ENCODE measurements at places on chromosomes 3 and 15. TPM values are rescaled to one million over a fixed set of nuclear protein-coding genes. Genes with fewer than 3 reads are reported as not detected.

Gene ERICH6
- total RNA-seq: not detected

GRCh38 chr3:14244521-14245247 is 66.1 kb downstream of the LSM3 start:
- H3K36me3 ChIP-seq: no peaks in the 10 kb centered on the region
- peaks cover 15% of the 10 kb centered on the region for H3K27me3 ChIP-seq
- H3K4me3 ChIP-seq: no peak overlapping the region
- no peaks in the 10 kb centered on the region for H3K4me1 ChIP-seq
- no peak for DNase-seq

GRCh38 chr15:72760590-72761260 is 22.8 kb downstream of the ADPGK start:
- H3K27ac ChIP-seq: peak overlapping the region; percentile 9
- H3K27me3 ChIP-seq: no peaks in the 10 kb centered on the region
- peaks cover 62% of the 10 kb centered on the region for H3K36me3 ChIP-seq
- no peak overlapping the region for H3K4me3 ChIP-seq

Gene GOLGA8N
- 22.9 TPM for total RNA-seq

DNA sequence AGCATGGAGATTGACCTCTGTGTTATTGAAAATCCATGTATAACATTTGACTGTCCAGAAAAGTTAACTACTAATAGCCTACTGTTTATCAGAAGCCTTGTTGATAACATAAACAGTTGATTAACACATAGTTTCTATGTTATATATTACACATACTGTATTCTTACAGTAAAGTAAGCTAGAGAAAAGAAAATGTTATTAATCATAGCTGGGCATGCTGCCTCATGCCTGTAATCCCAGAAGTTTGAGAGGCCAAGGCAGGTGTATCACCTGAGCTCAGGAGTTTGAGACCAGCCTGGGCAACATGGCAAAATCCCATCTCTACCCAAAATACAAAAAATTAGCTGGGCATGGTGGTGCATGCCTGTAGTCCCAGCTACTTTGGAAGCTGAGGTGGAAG is 163.3 kb downstream of the EPHA6 start:
- DNase-seq: no peak
- H3K27ac ChIP-seq: no peak overlapping the region
- H3K4me3 ChIP-seq: no peak overlapping the region

DNA sequence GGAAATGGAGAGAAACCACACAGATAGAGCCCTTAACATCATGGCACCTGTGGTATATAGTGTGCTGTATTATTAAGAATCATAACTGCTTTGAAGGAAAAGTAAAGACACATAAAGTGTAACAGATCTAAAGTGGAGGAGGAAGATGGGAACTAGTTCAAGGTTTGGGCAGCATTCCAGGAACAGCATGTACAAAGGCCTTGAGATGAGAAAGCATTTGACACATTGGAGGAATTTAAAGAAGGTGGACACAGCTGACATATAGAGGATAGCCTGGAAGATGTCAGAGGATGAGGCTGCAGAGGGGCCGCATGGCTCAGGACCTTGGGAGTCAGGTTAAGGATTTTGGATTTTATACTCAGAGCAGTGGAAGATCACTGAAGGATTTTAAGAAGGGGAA is 39.0 kb downstream of the LRTM1 start:
- DNase-seq: no peak
- H3K36me3 ChIP-seq: no peaks in the 10 kb centered on the region
- no peak overlapping the region for H3K4me3 ChIP-seq
- no peak overlapping the region for H3K27ac ChIP-seq
- H3K4me1 ChIP-seq: no peaks in the 10 kb centered on the region

Gene MYH15
- 0.35 TPM for total RNA-seq

Gene CDV3
- 263 TPM for total RNA-seq

- H3K4me3 ChIP-seq: no peak overlapping the region
- peak overlapping the region; percentile 53 for H3K27ac ChIP-seq
- H3K27me3 ChIP-seq: no peaks in the 10 kb centered on the region
These were observed 462.8 kb upstream of the CBLB start for GRCh38 chr3:106331636-106332035.

Gene MLF1
- 2.4 TPM for total RNA-seq

DNA sequence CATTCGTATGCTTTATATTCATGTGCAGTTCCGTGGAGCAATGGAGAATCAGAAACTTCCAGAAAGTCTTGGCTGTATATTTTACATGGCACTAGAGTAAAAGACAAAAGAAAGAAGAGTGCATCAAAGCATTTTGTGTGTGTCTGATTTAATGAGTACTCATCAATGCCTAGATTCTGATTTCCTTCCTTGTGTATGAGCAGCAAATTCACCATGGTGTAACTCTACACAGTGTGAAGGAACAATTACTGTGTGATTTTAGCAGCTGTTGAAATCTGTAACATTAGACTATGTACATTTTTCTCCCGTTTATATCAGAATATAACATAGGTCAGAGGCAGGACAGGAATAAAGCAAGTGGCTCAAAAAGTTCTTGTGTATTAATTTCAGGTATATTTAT is 102.0 kb upstream of the TSC22D2 start:
- no peak for DNase-seq
- H3K27ac ChIP-seq: no peak overlapping the region
- no peaks in the 10 kb centered on the region for H3K4me1 ChIP-seq
- peaks cover 67% of the 10 kb centered on the region for H3K27me3 ChIP-seq

DNA sequence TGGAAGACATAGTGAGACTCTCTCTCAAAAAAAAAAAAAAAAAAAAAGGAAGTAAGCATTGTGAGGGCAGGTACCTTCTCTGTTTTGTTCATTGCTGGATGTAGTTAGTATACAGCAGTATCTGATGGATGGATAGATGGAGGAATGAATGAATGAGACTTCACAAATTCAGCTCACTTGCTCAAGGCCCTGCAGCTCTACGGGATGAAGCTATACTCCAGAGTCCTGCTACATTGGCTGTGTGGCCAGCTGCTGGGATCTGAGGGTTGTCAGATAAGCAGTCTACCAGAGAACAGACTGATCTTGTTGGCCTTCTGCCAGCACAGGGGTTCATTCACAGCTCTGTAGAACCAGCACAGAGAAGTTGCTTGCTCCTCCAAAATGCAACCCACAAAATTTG is 35.0 kb downstream of the MLH1 start:
- no peak for DNase-seq
- no peak overlapping the region for H3K4me3 ChIP-seq
- no peak overlapping the region for H3K27ac ChIP-seq
- H3K36me3 ChIP-seq: peaks cover 65% of the 10 kb centered on the region

- no peak for DNase-seq
- peaks cover 2% of the 10 kb centered on the region for H3K36me3 ChIP-seq
- H3K27me3 ChIP-seq: no peaks in the 10 kb centered on the region
- no peak overlapping the region for H3K4me3 ChIP-seq
- no peak overlapping the region for H3K27ac ChIP-seq
- H3K4me1 ChIP-seq: peaks cover 7% of the 10 kb centered on the region
These were observed 274.0 kb upstream of the TGFBR2 start for GRCh38 chr3:30332196-30333021.

- H3K4me3 ChIP-seq: no peak overlapping the region
- H3K27me3 ChIP-seq: peaks cover 9% of the 10 kb centered on the region
- no peak overlapping the region for H3K27ac ChIP-seq
- H3K36me3 ChIP-seq: no peaks in the 10 kb centered on the region
- no peaks in the 10 kb centered on the region for H3K4me1 ChIP-seq
These were observed 147.8 kb downstream of the LRRC28 start for GRCh38 chr15:99399061-99399460.

DNA sequence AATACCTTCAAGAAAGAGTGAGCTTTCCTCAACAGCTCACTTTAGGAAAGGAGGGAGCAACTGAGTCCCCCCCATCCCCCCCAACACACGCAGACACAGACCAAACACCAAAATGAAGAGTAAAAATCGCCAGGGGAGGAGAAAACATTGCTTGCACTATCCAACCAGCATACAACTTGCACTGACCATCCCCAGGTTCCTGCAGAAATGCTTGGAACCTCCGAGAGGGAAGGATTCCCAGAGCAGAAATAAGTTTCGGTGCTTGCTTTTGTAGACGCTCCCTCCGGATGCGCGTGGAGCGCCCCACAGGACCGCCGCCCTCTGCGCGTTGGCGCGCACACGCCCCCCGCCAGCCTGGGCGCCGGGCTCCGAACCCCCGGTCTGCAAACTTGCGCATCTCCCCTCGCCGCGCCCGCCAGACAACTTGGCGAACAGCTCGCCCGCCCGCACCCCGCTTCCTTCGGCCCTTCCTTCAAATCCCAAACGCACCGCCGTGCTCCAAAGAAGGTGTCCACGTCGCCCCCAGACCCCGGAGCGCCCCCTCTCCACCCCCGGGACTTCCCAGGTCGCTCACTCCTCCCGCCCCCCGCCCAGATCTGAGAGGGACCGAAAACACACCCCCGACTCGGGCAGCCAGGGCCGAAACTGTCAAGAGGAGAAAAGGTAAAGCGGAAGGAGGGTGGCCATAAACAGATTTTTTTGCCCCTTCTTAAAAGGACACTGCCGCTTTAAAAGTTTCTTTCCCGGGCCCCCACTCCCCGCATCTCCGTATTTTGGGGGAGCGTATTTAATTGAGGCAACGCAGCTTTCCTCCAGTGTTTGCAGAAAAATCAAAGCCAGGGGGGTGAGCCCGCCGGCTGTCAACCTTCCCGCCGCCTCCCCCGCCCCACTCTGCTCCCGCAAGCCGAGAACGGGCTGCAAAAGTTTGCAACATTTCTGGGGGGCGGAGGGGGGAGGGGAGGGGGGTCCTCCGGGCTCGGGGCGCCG is 859 bp downstream of the RORA start:
- H3K4me1 ChIP-seq: peaks cover 6% of the 10 kb centered on the region
- peaks cover 83% of the 10 kb centered on the region for H3K27me3 ChIP-seq
- no peak overlapping the region for H3K27ac ChIP-seq

DNA sequence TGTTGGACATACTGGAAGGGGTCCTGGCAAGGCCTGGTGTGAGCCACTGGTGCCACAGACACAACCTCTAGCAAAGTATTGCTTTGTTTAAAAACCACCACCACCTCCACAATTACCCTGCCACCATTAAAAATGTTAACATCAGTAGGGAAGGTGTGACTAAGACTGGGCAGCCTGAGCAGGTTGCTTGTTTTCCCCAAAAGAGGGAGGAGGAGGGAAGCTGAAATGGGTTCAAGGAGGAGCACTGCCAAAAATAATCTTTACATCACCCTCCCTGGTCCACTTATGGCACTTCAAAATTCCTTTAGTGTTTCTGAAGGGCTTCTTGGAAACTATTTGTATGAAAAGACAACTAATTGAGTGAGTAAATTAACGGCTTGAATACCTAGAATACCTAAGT is 99.8 kb upstream of the FGF7 start:
- H3K27me3 ChIP-seq: no peaks in the 10 kb centered on the region
- H3K4me3 ChIP-seq: no peak overlapping the region
- DNase-seq: no peak
- H3K27ac ChIP-seq: no peak overlapping the region

DNA sequence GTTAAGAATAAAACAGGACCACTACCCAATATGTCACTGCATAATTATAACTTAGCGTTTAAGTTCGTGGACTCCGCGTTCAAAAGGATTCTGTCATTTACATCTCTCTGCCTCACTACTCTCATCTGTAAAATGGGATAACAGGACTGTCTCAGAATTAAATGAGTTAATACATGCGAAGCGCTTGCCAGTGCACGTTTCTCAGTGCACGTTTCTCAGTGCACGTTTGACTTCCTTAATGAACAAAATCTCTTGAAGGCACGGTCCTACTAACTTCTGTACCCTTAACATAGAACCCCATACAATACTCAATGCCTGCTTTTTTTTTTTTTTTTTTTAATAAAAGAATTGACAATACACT is 499 bp downstream of the RABL3 start:
- H3K4me1 ChIP-seq: peaks cover 29% of the 10 kb centered on the region
- DNase-seq: no peak
- peak overlapping the region; percentile 99 for H3K4me3 ChIP-seq
- peaks cover 21% of the 10 kb centered on the region for H3K36me3 ChIP-seq

- DNase-seq: no peak
- H3K27me3 ChIP-seq: peaks cover 3% of the 10 kb centered on the region
- H3K27ac ChIP-seq: no peak overlapping the region
- no peaks in the 10 kb centered on the region for H3K4me1 ChIP-seq
These were observed 87.6 kb upstream of the MYZAP start for GRCh38 chr15:57503911-57504598.

Gene RNF111
- total RNA-seq: 39.7 TPM

Gene NR2F2
- not detected for total RNA-seq

DNA sequence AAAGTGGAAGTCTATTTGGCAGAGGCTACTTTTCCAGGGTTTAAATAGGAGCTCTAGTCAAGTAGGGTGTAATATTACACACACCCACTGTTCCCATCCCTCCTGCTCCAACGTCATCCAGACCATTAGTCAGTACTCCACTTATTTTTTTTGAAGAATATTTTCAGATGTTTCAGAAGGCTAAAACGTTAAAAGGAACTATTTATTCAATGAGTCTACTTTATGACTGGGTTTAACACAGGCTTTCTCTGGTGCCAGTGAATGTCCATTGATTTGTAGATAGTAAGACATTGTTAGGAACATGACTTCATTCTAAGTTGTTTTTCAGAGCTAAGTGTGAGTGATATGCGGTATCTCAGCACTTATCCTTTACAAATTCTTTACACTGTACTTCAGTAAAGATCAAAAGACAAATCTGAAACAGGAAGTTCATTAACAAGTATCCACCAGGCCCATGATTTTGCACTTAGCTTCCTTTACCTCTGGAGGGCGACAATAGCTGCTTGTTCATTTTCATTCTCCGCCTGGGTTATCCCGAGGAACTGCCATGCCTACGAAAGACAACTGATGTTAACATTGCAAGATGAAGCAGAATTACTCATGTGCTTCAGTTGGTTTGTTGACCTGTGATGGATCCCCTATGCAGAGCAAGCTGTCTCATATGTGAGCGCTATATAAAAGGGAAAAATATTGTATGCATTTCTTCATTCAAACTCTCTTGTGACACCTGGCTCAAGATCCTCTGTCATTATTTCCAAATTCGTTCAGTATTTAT is 158.7 kb downstream of the USP13 start:
- H3K4me1 ChIP-seq: peaks cover 4% of the 10 kb centered on the region
- H3K36me3 ChIP-seq: no peaks in the 10 kb centered on the region
- H3K27ac ChIP-seq: no peak overlapping the region

Gene CCNL1
- 166 TPM for total RNA-seq

DNA sequence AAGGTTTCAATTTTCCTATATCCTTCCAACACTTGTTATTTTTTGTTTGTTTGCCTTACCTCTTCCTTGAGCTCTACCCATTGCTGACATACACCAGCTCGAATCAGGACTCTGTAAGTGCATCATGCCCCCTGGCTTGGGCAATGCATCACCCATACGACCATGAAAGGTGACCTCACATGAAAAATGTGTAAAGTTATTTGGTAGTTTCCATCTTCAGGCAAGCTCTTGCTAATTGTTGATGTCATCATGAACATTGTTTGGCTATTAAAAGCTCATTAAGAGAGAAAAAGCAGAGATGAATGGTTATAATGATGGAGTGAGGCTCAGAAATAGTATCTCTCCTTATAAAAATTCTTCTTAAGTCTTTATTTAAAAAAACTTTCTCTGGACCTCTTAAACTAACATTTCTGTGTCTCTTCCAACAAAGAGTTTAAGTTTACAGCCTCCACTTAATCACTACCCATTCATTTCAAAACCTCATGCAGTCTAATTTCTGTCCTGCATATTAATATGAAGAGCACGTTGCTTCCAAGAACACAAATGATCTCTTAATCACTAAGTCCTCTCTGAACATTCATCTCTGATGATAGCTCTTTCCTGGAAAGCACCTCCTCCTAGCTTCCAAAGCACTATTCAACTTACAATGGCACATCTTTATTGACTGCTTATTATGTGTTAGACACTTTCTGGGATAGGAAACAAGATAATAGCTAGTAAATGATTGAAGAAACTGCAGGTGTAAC is 236.3 kb downstream of the NFKBIZ start:
- H3K4me1 ChIP-seq: peaks cover 19% of the 10 kb centered on the region
- DNase-seq: no peak
- peaks cover 13% of the 10 kb centered on the region for H3K36me3 ChIP-seq
- no peak overlapping the region for H3K4me3 ChIP-seq

Gene CRYGS
- total RNA-seq: 4.7 TPM

Measured in activated CD8-positive, alpha-beta memory T cell treated with anti-CD3 and anti-CD28 coated beads, Interleukin-2, amount 10 ng/mL, durations not matched to agents 7 days and 5 days (primary cell).